ENCODE measurements at places on chromosomes 4 and X.

DNA sequence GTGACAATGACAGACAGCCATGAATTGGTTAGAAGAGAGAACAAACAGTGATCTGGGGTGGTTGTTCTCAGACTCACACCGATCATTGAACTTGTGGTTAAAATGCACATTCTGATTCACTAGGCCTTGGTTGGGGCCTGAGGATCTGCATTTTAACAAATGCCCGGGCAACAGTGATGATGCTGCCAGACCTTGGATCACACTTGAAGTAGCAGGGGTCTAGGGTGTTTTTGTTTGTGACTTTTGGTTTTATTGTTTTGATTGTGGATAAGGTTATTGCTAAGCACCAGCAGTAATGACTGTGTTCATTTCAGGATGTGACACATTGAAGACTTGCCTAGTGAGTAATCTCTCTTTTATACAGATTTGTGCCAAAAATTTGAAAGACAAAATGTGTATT is 36.5 kb downstream of the TXLNG start:
- peak; percentile 65 for DNase-seq

DNA sequence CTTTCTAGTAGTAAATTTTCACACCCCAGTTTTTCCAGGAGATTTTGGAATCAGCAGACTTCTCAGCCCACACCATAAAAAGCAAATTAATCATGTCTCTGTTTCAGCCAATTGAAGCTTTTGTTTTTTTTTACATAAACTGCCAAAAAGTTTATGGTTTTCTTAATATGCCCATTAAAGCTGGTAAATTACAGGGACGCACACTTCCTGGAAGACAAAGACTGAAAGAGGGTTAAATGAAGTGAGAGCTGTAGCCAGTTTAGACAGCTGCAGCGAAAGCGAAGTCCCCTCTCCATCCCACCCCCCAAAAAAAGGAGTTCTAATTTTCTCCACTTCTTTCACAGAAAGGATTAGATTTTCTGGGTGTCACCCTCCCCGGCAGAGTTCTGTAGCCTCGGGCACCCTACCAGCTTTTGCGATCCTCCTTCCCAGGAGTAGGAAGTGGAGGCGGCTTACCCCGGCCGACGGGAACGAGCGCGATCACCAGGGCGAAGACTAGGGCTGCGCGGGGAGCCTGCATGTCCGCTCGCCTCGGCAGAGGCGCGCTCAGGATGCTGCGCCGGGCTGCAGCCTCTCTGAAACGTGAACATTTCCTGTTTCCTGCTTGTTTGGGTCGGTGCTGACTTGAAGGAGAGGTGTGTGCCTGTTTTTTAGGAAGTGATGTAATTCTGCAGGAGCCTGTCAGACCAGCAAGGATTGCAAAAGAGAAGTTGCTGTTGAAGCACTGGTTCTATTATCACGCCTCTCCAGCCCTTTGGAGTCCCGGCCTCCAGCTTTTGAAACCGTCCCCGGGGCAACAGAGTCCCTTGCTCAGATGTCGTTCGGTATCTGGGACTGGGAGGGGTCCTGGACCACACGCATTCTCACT is at the start of gene TMEM154:
Gene TMEM154, minus strand, starts transcription at position 584 of the 868 bp plus-strand sequence. Its CDS starts 64 bp downstream, at position 520.
- peak; percentile 74 for DNase-seq

DNA sequence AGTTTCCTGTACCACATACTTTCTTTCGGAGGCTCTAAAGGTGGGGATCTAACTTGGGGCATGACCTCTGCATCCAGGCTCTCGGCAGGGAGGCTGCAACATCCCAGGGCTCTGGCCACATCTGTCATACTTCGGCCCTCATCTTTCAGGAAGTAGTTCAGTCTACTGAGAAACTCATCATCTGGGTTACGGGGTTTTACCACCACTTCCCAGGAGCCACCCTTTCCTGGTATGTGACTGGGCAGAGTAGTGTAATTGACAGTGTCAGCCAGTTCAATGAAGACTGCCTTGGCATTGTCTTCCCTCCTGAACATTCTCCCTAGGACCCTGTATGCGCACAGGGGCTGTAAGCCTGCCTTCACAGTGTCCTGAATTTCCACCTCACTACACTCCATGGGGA is 2.8 kb downstream of the PNMA5 start:
- no peak for DNase-seq

GRCh38 chr4:72311291-72311690 is 257.7 kb downstream of the ADAMTS3 start:
- no peak for DNase-seq

- DNase-seq = peak; percentile 77
Observed at GRCh38 chrX:134821370-134821769, 163.1 kb upstream of the PLAC1 start.

DNA sequence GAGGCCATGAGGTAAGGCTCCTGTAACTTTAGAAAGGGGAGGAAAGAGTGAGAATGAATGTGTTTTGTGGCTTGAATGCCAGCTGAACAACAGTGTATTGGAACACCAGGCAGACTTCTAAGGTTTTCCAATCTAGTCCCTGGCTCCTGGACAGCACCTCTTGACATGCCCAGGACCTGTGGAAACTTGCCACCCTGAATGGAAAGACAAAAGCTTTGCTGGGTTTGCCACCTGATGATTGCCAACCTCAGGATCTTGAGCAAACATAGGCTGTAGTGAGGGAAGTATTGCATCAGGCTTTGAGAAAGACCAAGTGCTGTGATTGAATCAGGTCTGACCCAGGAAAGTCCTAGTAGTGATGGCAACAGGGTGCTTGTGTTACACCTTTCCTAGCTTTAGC is 1393.1 kb upstream of the DIAPH2 start:
- no peak for DNase-seq

- DNase-seq = no peak
Observed at GRCh38 chrX:15413101-15413500, 28.9 kb upstream of the VEGFD start.

- peak; percentile 14 for DNase-seq
Observed at GRCh38 chr4:5448221-5448620, 260.1 kb downstream of the EVC2 start.

GRCh38 chr4:28015996-28016395 is 1155.4 kb downstream of the STIM2 start:
- DNase-seq = no peak

- peak; percentile 0 for DNase-seq
Observed at GRCh38 chrX:50448565-50448964, 22.1 kb downstream of the DGKK start.

GRCh38 chrX:101195442-101196173 is 24.0 kb upstream of the DRP2 start:
- DNase-seq = no peak

DNA sequence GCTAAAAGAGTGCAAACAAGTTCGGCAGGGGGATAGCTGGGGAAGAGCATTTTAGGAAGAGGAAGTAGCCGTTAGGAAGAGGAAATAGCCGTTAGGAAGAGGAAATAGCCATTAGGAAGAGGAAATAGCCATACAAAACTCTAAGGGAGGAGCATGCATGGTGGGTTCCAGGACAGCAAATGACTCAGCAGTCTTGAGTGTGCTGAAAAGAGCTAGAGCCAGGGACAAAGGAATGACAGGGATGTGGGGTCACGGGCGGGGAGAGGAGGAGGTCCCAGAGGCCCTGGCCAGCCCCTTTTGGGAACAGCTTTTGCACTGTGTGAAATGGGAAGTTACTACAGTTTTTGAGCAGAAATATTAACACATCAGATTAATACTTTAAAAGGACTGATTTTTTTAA is 882.6 kb downstream of the TRIML1 start:
- DNase-seq = peak; percentile 83

- DNase-seq = no peak
Observed at GRCh38 chrX:39779952-39780783, 317.6 kb downstream of the BCOR start.

DNA sequence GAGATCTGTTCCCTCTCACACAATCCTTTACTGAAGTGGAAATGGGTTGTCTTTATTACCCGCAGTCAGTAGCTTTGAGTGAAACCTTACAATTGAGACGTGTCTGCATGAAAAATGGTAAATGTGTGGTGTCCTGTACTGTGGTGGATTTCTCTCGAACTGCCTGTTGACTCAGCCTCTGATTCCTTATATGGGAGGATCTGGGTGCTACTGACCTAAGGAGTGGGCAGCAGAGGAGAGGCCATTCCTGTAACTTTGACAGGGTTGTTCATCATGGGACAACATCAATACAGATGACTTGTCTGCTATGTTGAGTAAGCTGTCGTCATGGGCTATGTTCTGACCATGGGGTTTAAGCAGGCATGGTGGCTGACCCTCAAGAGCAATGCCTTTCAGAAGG is 159.6 kb upstream of the WDR1 start:
- peak; percentile 49 for DNase-seq

GRCh38 chrX:69362354-69362753 is 141.8 kb upstream of the NALF2 start:
- DNase-seq = peak; percentile 34

DNA sequence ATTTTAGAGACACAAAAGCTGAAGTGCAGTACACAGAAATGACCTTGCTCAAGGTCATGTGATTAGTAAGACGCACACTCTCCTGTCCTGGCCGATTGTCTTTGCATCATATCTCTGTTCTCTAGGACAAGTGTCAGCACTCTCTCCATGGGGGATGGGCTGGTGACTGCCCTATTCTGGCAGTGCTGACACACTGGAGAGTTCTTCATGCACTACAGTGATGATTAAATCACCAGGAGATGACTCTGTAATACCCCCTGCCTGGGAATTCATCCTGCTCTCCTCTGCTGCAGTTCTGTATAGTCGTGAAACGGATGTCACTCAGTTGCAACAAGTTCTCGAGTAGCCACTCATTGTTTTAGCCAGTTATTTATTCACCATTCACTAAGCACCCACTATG is 5.3 kb upstream of the SHISA3 start:
- no peak for DNase-seq

DNA sequence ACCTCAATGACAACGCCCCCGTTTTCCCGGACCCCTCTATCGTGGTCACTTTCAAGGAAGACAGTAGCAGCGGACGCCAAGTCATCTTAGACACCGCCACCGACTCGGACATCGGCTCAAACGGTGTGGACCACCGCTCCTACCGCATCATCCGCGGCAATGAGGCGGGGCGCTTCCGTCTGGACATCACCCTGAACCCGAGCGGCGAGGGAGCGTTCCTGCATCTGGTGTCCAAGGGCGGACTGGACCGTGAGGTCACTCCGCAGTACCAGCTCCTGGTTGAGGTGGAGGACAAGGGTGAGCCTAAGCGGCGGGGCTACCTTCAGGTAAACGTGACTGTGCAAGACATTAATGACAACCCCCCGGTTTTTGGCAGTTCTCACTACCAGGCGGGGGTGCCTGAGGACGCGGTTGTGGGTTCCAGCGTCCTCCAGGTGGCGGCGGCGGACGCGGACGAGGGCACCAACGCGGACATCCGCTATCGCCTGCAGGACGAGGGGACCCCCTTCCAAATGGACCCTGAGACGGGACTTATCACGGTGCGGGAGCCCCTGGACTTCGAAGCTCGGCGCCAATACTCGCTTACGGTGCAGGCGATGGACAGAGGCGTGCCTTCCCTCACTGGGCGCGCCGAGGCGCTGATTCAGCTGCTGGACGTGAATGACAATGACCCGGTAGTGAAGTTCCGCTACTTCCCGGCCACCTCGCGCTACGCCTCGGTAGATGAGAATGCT is 2.2 kb downstream of the FAT4 start:
- peak; percentile 56 for DNase-seq

GRCh38 chrX:129959493-129959832 is 23.0 kb upstream of the BCORL1 start:
- peak; percentile 47 for DNase-seq

- DNase-seq = peak; percentile 6
Observed at GRCh38 chr4:47690611-47691010, 147.3 kb downstream of the CORIN start.

DNA sequence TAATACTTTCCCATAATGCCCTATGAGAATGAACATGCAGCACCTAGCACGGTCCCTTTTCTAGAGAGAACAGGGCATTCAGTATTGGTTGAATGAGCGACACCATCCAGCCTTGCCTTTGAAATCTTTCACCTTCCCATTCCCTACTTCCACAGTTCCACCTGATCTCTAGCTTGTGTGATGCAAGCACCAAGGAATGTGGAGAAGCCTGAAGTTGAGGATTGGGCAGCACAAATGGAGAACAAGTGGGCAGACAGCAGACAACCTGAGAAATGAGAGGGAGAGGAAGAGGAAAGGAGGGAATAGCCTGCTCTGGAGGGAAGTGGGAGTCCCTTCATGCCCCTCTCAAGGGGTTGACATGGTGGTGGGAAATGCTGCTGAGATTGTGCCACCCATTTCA is 365.1 kb upstream of the CXorf51A start:
- no peak for DNase-seq

DNA sequence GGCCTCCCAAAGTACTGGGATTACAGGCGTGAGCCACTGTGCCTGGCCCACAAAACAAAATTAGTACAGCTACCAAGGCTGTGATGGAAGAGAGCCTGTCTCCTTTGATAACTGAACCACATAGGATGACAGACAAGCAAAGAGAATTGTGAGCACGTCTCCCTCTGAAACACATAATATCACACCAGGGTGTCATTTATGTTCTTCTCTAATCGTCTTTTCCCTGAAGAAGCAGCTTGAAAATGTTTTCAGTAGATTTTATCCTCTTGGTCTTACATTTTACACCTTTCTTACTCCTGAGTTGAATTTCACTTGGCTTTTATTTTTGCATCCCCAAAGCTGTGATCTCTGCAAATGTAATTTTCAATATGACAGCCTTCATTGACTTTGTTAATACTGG is 67.8 kb downstream of the TENM3 start:
- DNase-seq = no peak

DNA sequence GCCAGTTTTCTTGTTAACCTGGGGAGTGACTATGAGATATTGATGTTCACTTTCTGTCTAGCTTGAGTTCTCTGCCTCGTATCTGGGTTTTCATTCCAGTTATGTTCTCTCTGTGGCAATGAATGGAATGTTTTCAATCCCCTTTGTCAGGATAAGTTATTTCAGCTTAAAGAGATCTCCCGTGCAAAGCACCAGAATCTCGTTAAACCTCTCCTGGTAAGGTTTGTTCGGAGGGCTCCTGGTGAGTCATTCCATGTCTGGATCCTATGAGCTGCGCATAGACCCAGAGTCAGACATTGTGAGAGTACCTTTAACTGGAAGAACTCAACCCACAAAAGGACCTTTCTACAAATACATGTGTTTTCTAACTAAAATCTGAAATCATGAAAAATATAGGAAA is 51.0 kb downstream of the KDR start:
- peak; percentile 18 for DNase-seq

DNA sequence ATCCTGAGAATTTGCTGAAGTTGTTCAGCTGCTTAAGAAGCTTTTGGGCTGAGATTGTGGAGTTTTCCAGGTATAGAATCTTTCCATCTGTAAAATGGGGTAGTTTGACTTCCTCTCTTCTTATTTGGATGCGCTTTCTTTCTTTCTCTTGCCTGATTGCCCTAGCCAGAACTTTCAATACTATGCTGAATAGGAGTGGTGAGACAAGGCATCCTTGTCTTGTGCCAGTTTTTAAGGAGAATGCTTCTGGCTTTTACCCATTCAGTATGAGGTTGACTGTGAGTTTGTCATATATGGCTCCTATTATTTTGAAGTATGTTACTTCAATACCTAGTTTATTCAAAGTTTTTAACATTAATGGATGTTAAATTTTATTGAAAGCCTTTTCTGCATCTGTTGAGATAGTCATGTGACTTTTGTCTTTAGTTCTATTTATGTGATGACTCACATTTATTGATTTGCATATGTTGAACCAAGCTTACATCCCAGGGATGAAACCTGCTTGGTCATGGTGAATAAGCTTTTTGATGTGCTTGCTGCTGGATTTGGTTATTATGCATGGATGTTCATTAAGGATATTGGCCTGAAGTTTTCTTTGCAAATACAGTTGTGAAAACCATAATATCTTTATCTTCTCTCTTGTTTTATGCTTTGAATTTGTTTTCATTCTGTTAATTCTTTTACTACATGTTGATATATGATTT is 573.8 kb upstream of the NDST4 start:
- DNase-seq = no peak

- peak; percentile 18 for DNase-seq
Observed at GRCh38 chr4:38111024-38111423, 150.8 kb downstream of the PTTG2 start.

Data from EH (cell line).